Activated CD8-positive, alpha-beta memory T cell treated with anti-CD3 and anti-CD28 coated beads for 1 hour (primary cell): ENCODE measurements at places on chromosomes 5 and 9.

DNA sequence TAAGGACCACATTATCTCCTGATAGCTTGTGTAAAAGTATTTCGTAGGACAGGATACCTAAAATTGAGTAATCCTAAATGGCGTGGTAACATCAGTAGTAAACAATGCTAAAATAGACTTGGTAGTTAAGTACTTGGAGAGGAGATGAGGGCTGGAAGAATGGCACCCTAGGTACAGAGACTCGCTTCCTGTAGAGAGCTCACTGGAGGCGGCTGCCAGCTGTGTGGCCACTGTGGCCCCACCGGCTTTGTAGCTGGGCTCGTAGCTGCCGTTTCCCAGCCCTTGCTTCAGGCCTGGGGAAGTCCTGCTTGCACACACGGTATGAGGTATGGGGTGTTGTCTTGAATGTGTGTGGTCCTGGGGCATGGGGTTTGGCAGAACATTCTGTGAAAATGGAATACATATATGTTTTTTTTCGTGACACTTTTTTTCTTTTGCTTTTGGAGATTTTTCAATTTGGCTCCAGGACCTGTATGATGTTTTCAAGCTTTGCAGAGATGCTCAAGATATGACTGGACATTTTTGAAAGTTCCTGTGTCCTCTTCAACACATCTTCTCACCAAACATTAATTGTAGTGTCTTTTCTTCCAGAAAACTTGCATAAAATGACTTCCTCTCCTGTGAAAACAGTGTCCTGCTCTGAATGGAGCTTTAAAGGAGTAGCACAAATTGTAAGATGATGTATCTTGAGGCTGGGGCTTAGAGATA is 58.0 kb downstream of the RCL1 start:
- no peak for DNase-seq

DNA sequence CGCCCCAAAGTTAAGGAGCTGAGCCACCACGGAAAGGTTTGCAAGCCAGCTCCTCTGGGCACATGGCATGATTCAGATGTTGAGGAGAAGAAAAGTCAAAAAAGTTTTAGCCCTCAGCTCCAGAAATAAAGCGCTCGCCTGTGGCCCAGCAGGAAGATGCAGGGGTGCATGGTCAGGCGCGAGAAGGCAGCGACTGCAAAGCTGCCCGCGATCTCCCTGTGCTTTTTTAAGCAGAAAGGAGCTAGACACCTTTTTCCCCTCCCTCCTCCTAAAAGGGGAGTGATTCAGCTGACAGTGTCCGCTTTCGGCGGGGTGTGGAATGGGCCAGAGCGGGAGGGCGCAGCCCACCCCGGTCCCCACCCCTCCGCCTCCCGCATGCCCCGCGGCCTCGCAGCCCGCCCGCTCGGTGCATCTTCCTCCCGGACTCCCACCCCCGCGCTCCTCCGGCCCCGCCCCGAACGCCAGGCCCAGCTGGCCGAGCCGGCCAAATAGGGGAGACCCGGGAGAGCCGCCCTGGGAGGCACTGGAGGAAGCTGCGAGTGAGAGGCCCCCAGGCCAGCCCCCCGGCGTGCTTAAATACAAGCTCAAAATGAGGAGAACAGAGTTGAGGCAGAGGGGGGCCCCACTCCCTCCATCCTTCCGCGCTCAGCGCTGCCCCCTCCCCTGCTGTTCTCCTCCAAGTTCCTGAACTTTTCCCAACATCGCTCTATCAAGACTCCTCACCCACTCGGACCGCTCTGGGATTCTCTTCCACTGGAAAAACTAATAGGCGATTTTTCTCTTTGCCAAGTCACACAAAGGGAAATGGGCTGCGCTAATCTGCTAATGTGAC is at the start of gene ADAMTS12:
Gene ADAMTS12 (minus strand): TSS at position 203 of the 832 bp plus-strand sequence. CDS start 134 bp downstream, at position 69.
- DNase-seq, result no peak

- no peak for DNase-seq
These were observed 118.5 kb downstream of the UGCG start for GRCh38 chr9:112015149-112015548.

- DNase-seq, result no peak
These were observed 29.3 kb downstream of the ZDHHC11 start for GRCh38 chr5:821504-821903.

- DNase-seq, result no peak
These were observed 192.4 kb downstream of the HSPA4 start for GRCh38 chr5:133244242-133244641.
